ENCODE measurements at places on chromosomes 4 and X.

- no peak for DNase-seq
Measured at GRCh38 chr4:21849077-21849476, 99.5 kb downstream of the KCNIP4 start.

- DNase-seq = no peak
Measured at GRCh38 chrX:112834031-112834845, 6.4 kb downstream of the AMOT start.

- DNase-seq = no peak
Measured at GRCh38 chrX:103529550-103529949, 10.3 kb upstream of the RAB40A start.

DNA sequence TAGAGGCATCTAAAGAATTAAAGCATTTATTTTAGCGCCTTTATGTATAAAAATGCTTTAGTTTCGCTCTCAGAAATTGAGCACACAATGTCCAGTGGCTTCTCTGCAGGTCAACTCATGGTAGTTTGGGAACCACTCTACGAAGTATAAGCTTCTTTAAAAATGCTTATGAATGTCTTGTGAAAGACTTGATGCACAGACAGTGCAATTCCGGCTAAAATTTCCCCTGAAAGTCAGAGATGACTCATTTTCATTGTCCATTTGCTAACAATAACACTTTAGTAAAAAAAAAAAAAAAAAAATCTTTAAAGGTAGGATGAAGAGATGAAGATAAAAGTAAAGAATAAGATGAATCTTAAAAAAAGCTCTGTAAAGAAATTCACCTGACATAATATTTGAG, 117.2 kb downstream of the PDHA2 start:
- no peak for DNase-seq

GRCh38 chrX:40444133-40444532, 136.6 kb upstream of the ATP6AP2 start:
- DNase-seq = no peak

DNA sequence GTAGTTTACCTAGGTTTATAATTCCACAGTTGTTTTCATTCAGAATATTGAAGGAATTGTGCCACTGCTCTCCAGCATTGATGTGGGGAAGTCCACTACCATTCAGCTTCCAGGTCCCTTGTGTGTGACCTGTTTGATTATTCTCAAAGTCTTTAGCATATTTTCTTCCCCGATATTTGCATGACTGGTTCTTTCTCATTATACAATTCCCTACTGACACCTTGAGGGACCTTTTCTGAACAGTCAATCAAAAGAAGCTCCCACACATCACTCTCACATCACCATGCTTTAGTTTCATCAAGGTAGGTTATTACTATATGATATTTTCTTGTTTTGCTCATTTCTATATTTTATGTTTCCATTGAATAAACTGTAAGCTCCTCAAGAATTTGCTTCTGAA, 44.1 kb downstream of the SLC39A8 start:
- DNase-seq = no peak

- DNase-seq = no peak
Measured at GRCh38 chr4:54224996-54225597, 4.0 kb upstream of the PDGFRA start.
